ENCODE measurements at places on chromosomes 5 and 9. TPM values are rescaled to one million over a fixed set of nuclear protein-coding genes. Genes with fewer than 3 reads are reported as not detected.

DNA sequence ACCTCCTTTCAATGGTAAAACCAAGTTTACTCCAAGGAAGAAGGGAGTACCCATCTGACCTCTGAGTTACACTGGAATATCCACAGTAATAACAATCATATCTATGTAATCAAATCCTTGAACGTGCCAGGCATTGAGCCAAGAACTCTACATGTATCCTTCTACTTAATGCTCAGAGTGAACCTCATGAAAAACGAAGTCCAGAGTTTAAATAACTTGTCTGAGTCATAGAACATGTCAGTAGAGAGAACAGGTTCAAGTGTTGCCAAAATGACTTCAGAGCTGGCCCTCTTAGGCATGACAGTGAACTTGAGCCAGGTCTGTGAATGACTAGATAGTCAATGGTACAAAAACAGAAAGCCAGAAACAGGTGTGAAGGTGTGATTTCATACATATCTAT is 164.1 kb upstream of the ZNF618 start:
- no peak for DNase-seq

DNA sequence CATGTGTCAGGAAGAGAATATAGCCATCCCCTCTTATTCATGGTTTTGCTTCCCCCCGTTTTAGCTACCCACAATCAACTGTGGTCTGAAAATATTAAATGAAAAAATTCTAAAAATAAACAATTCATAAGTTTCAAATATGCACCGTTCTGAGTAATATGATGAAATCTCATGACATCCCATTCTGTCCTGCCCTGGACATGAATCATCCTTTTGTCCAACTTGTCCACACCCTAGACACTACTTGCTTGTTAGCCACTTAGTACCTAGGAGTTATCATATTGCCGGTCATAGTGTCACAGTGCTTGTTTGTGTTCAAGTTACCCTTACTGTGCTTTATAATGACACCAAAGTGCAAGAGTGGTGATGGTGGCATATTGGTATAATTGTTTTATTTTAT is 113.5 kb downstream of the CAAP1 start:
- no peak for DNase-seq

DNA sequence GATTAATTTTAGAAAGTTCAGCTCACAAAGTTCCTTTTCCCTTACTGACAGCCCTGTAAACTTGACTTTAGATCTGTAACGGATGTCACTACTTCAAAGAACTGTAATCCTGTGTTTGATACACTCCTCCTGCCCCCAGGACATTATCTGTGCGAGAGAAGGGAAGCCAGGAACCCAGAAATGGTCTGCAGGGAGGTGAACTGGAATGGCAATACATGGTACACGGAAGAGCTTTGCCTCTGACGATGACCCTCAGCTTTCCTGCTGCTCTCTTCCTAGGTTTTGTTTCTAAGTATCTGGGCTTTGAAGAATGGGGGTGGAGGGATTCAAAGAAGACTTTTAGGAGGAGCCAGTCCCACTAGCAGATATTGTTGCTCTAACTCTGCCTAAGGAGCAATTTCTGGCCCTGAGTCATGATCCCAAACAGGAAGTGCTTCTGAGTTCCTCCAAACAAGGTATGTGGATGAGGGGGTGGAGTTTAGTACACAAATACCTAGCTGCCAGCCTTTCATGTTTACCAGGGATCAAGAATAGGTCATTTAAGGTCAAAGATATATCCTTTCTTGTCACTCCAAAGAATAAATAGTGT is 43.4 kb upstream of the TMC1 start:
- DNase-seq = peak; percentile 48

- DNase-seq = no peak
These were observed 29.0 kb downstream of the SLC31A2 start for GRCh38 chr9:113179839-113180238.

- DNase-seq = no peak
These were observed 7.3 kb downstream of the QSOX2 start for GRCh38 chr9:136238342-136238732.

DNA sequence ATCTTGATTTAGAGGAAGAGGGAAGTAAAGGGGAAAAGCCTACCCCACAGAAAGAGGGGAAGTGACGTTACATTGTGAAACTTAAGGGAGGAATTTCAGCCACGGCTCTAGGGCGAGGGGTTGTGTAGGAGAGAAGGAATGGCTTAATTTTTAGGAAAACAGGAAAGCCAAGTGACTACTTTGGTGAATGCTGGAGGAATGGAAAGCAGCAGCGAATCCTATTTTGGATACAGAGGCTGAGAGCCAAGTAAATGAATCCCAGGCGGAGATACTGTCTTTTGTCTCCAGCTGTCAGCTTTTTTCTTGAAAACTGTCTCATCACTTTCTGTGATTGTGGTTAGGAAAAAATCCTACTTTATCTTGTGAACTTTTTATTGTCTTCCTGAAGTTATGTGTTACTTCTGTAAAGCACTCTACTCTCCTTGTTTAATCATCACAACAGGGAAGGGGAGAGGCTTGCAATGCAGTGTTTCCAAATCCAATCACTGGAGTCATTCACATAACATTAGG is 188.4 kb downstream of the TSSK1B start:
- DNase-seq = peak; percentile 29

- no peak for DNase-seq
These were observed 353.0 kb upstream of the KLF4 start for GRCh38 chr9:107842530-107842929.

- no peak for DNase-seq
These were observed 125.6 kb upstream of the TARS1 start for GRCh38 chr5:33315189-33315588.

- DNase-seq = no peak
These were observed 71.4 kb downstream of the MED27 start for GRCh38 chr9:132008184-132008803.

DNA sequence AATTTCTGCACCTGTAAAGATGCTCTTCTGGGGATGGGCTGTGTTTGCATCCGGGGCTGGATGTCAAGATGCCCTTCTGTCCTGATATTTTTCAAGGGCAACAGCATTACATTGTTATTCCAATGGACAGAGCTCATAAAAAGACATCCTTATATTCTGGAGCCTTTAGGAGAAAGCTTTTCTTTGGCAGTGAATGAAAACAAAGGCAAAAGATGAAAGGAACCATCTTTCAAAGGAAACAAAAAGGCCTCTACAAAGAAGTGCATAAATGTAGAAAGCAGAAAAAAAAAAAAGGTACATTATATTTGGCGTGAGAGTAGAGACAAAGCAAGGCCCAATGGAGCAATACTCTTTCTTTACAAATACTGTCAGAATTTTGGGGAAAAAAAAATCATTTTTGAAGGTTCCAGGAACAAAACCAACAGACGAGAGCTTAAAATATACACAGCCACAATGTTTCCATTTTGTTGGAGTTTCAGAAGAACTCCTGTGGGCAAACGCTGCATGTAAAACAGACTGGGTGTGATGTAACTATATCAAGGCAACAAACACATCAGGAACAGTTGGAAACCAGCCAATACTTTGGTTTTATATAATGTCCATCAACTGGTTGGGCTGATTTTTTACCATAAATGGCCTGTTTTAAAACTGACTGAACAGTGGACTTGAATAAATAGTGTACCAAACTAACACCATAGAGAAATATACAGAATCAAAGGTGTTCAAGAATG is 885.6 kb upstream of the DMAC1 start:
- no peak for DNase-seq

GRCh38 chr9:112446526-112446925 is 40.1 kb upstream of the KIAA1958 start:
- DNase-seq = no peak

GRCh38 chr9:126605792-126606482 is 7.8 kb upstream of the LMX1B start:
- no peak for DNase-seq

GRCh38 chr5:147391781-147392180 is 118.1 kb downstream of the DPYSL3 start:
- peak; percentile 58 for DNase-seq

DNA sequence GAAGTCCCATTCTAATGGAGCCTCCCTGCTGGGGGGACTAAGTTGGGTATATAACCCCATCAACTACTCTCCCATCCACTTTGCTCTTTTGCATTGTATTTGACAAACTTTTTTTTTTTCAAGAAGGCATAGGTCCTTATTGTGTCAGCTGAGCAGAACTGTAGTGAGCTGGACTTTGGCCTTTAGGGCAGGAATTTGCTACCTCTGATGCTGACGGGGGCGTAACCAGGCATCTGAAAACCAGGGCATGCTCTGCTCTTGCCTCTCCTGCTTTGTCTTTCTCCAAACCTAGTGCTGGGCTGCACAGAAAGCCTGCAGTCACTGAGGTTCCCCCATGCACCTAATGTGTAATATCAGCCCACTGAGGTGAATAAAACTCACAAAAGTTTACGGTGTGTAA is 49.0 kb downstream of the MSX2 start:
- no peak for DNase-seq

GRCh38 chr5:120769312-120769872 is 305.3 kb downstream of the PRR16 start:
- no peak for DNase-seq

- no peak for DNase-seq
These were observed 158.6 kb downstream of the PAPPA start for GRCh38 chr9:116312221-116312620.

GRCh38 chr5:43298443-43298842 is 14.8 kb downstream of the HMGCS1 start:
- DNase-seq = no peak

DNA sequence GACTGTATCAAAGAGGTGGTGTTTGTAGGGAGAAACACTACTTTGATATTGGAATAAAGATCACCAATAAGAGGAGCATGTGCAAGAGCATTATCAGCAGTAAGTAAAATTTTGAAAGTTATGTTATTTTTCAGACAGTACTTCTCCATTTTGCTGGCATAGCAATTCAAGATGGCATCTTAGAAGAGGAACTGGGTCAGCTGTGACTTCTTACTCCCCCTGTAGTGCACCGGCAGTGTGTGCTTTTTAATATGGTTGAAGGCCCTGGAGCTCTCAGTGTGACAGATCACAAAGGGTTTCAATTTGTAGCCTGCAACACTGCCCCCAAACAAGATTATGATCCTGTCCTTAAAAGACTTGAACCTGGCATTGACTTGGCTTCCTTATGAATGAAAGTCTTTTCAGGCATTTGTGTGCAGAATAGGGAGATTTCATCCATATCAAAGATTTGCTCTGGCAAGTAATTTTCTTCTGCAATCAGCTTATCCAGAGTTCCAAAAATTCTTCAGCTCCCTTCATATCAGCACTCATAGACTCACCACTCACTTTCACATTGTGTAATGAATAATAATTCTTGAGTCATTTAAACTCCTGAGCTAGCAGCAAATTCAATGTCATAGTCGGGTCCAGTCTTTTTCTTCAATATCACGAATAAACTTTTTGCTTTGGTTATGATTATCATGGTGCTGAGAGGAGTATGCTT is 105.7 kb upstream of the MAMDC2 start:
- no peak for DNase-seq

DNA sequence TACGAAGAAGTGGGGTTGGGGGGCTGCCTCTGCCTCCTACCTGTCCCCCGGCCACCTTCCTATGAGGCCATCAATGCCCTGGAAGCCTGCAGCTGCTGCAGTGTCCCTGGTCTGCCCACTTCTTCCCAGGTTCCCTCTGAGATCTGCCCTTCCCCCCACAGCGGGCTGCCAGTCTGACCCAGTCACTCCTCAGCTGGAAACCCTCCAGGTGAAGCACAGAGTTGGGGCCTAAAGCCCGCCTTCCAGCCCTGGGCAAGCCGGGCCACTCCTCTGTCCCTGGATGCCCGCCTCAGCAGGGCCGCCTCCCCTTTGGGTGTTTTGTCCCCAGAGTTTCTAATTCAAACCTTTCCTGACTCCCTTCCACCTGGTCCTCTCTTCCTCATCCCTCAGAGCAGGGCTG is 137.0 kb downstream of the RXRA start:
- DNase-seq = no peak

- DNase-seq = peak; percentile 89
These were observed at the start of gene ZFP2 for GRCh38 chr5:178895615-178896571. Gene ZFP2 (plus strand): TSS chr5:178895913. CDS start chr5:178931314, 35,401 bp downstream.

DNA sequence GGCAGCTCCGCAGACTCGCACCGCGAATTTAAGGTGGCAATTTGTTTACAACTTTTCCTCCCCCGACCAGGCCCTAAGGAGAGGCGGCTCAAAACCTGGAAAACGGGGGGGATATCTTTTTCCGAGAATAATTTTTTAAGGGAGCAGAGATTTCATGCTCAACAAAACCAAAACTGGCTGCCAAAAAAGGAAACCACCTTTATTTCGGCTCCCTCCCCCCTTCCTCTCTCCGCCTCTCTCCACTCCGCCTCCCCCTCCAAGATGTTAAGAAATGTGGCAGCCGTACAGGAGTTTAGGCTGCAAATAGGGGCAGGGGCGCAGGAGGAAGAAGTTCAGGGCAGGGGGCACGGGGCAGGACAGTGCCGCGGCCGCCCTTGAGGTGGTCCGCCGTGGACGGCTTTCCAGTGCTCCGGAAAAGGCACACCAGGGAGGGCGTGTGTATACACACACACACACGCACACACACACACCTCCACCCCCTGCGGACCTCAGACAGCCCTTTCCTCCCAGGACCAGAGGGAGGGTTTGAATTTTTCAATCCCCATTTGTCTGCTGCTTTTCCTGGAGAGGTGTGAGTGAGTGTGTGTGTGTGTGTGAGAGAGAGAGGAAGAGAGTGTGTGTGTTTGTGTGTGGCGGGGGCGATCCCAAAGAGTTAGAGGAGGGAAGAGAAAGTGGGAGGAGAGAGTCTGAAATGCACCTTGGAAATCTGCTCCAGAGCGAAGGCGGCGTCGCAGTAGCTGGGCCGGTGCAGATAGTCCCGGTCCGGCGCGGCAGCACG is 9.1 kb downstream of the PTCH1 start:
- peak; percentile 66 for DNase-seq

- no peak for DNase-seq
These were observed 279.6 kb upstream of the ADAMTSL1 start for GRCh38 chr9:18194316-18194715.

GRCh38 chr9:116090030-116090770 is 63.4 kb upstream of the PAPPA start:
- no peak for DNase-seq

DNA sequence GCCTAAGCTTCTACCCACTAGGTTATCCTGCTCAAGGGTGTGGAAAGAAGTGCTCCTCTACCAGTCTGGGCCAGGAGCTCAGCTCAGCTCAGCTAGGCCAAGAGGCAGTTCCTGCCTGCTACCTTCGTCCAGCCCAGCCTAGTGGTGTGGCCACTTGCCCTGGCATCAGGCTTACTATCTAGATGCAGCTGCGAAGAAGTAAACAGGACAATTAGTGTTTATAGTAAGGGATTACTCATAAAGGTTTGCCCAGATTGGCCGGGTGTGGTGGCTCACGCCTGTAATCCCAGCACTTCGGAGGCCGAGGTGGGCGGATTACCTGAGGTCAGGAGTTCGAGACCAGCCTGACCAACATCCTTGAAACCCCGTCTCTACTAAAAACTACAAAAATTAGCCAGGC is 12.8 kb upstream of the SPATA24 start:
- DNase-seq = no peak

SH3GLB2 gene
- polyA plus RNA-seq = 22.8 TPM

DBH gene
- polyA plus RNA-seq = 0.26 TPM

CCNO gene
- 0.21 TPM for polyA plus RNA-seq

CER1 gene
- 0.73 TPM for polyA plus RNA-seq

DPYSL3 gene
- 97.6 TPM for polyA plus RNA-seq

ANKRD34B gene
- polyA plus RNA-seq = 1.7 TPM

SH3RF2 gene
- polyA plus RNA-seq = 1.7 TPM

DOLK gene
- 9.8 TPM for polyA plus RNA-seq

RORB gene
- polyA plus RNA-seq = 0.92 TPM

FABP6 gene
- 7.5 TPM for polyA plus RNA-seq

COL15A1 gene
- polyA plus RNA-seq = 0.18 TPM

GHR gene
- polyA plus RNA-seq = 0.09 TPM

SPOCK1 gene
- 6.9 TPM for polyA plus RNA-seq

PCDHGA5 gene
- polyA plus RNA-seq = 0.49 TPM

ANKRD20A1 gene
- 0.59 TPM for polyA plus RNA-seq

GALNT12 gene
- polyA plus RNA-seq = 14.0 TPM

All from GM23338 (cell line).